Activated naive CD4-positive, alpha-beta T cell treated with anti-CD3 and anti-CD28 coated beads for 36 hours (primary cell): ENCODE measurements at places on chromosomes 6 and 20.

- DNase-seq = no peak
These were observed 45.1 kb downstream of the CPNE5 start for GRCh38 chr6:36793913-36794712.

DNA sequence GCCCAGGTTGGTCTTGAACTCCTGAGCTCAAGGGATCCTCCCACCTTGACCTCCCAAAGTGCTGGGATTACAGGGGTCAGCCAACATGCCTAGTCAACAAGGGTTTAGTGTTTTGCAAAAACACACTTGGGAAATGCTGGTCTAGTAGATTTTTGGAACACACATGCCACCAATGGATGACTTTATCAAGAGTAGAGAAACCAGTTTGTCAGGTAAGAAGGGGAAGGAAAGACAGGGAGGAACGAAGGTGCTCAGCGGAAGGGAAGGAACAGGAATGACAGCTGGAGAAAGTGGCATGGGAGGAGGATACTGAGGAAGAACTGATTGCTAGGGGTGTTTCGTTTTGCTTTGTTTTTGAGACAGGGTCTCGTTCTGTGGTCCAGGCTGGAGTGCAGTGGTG is 15.6 kb upstream of the SEC63 start:
- no peak for DNase-seq

DNA sequence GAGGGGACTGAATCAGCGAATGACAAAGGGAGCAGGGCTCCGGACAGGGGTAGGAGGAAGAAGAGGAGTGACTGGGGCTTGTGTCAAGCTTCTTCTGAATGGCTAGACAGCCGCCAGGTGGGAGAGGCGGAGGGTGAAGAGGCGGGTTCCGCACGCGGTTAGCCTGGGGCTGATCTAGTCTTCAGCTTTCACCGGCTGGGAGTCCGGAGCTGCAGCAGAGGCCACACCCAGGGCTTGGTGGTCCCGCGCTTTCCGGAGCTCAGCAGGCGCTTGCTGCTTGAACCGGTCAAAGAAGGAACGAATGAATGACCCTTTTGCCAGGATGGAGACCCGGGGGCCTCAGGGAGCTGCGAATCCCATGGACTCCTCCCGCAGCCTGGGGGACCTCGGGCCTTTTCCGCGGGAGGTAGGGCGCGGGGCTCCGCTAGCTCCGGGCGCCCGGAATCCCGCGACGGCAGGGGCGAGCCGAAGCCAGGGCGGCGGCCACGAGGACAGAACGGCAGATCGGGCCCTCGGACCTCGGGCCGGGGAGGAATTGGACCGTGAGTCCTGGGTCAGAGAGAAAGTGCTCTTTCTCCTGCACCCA is at the start of gene C6orf141:
Gene C6orf141, plus strand, starts transcription at position 177 of the 586 bp plus-strand sequence. Its CDS starts 125 bp downstream, at position 302.
- peak; percentile 50 for DNase-seq

- peak; percentile 4 for DNase-seq
These were observed 1.4 kb downstream of the ZNF512B start for GRCh38 chr20:63968136-63968927.

GRCh38 chr6:165308926-165309731 is at the start of gene C6orf118:
Gene C6orf118 (minus strand): TSS chr6:165309605. CDS start chr6:165309586, 19 bp downstream.
- no peak for DNase-seq

- DNase-seq = peak; percentile 77
These were observed 62.6 kb downstream of the BACH2 start for GRCh38 chr6:90233994-90234393.

DNA sequence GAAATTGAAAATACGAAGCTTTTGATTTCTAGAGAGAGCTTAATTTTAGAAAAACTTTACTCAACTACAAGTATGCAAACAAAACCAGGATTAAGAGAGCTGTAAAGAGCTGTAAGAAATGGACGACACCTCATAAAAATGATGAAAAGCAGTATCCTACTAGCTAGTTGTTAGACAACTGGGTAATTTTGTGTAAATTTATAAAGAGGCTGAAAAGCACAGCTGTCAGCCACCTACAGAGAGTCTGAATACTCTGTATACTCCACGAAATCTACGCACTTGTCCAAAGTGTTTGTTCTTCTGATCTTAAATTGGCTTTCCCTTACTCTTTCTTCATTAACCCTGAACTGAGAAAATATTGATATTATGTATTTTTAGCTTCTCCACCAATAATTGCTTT is 808.4 kb upstream of the EPHA7 start:
- DNase-seq = no peak

- DNase-seq = no peak
These were observed 23.0 kb downstream of the PYGB start for GRCh38 chr20:25270829-25271251.

DNA sequence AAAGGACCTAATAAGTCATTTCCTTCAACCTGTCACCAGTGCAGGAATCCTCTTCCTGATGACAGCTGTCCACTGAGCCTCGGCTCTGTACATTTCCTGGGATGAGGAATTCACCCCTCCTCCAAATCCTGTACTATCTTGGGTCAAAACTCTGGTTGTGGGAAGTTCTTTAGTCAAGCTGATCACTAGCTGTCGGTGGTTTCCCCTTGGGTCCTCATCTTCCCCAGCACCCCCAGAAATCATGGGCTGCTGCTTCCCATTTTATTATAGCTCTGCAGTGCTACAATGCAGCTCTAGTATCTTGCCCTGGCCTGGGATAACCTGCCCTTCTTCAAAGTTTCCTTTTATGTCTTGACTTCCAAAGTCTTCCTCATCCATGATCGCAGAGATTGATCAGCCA is 14.6 kb upstream of the ADA start:
- DNase-seq = no peak

GRCh38 chr6:19157486-19157885 is 679.7 kb upstream of the ID4 start:
- no peak for DNase-seq

GRCh38 chr6:30836431-30836866 is 47.9 kb upstream of the DDR1 start:
- no peak for DNase-seq

DNA sequence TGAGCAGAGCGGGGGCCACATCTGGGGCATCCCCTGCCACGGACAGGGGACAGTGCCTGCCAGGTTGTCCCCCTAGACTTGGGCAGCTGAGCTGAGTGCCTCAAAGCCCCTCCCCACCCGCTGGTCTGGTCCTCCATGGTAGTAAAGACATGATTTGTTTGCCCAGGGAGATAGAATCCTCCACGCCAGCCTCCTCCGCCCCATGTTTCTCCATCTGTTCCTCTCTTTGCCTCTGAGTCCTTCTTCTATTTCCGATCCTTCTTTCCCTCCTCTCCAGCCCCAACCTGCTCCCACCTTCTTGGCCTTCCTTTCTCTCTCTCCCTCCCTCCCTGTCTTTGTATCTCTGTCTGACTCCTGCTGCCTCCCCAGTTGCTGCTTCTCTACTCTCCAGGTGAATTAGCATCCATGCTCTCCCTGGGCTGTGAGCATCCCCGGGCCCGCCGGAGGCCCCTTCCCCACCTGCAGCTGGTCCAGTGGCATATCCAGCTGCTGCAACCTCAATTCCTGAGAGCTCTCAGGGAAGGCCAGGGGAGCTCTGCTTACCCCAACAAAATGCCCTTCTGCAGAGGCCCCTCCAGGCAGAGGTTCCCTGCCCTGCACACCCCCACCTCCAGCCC is 45.8 kb downstream of the CPNE5 start:
- DNase-seq = no peak

DNA sequence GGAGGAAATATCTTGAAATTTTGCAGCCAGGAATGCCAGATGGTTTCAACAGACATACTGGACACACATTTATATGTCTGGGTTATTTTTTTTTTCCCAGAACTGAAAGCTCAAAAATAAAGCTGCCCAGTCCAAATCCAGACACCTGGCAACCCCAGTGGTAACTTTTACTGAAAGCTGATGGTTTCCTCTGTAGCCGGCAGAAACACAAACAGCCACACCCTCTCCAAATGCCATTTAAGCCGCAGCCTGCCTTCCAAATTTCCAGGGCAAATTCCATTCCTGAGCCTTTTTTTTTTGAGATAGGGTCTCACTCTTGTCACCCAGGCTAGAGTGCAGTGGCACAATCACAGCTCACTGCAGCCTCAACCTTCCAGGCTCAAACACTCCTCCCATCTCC is 6.5 kb upstream of the PREX1 start:
- DNase-seq = no peak

DNA sequence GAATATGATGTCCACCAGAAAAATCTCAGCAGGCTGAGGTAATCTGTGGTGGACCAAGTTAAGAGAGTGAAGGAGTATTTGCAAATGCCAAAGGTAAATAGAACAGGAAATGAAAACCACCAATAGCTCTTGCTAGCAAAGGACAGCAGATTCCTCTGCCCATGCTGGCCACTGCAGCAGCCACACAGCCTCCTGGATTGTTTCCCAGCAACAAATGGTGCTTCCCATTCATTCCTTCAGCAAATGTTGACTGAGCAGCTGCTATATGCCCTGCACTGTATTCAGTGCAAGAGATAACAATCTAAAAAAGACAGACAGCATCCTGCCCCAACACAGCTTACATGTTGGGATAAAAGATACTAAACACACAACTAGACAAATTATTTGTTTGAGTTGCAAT is 11.0 kb downstream of the ROS1 start:
- DNase-seq = no peak

DNA sequence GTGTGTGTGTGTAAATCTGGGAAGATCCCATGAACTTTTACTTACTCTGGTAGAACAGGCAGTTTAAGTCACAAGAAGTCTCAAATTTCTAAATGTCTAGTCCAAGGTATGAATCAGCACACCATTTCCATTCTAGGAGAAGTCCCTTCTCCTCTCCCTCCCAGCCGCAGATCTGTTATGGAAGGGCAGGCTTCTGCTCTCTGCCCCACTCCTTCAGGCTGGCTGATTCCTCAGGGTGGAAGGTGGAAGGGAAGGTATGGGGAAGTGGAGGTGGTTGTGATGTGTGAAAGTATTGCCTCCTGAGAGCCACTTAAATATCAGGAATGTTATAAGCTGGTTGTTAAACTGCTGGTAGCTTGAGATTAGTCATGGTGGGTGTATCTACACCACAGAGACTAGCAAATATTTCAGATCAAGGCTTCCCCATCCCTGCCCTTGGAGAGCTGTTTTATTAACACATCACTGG is 44.5 kb upstream of the LAMA4 start:
- DNase-seq = no peak

GRCh38 chr20:39795401-39796272 is 833.5 kb downstream of the DHX35 start:
- DNase-seq = no peak

DNA sequence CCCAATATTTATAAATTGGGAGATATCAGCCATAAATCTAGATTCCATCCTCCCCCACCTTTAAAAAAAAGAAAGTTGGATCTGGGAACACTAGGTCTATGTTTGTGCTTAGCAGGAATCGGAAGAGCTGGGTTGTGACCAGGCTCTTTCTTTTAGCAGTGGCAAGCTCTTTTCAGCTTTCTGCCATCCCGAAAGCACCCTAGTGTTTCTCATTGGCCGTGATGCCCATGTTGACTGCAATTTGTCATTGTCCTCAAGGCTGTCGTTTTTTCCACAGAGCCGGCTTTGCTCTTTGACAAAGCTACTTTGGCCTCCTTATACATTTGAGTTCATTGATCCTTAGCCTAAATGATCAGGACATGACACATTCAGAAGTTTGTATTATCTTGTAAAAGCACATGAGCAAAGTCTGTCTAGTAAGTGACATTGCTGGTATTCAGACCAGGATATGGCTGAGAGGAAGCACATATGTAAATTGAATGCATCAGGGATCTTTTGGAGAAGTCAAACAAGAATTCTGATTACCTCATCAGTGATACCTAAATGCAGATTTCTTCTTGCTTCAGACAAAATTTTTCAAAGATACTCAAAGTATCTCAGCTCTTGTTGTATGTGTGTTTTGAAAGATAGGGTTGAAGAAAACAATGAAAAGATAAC is 50.1 kb downstream of the CARMIL1 start:
- DNase-seq = no peak
